ENCODE measurements at places on chromosomes 4 and X.

GRCh38 chrX:120408168-120408567 lies 46.3 kb downstream of the ATP1B4 start:
- no peak for DNase-seq

DNA sequence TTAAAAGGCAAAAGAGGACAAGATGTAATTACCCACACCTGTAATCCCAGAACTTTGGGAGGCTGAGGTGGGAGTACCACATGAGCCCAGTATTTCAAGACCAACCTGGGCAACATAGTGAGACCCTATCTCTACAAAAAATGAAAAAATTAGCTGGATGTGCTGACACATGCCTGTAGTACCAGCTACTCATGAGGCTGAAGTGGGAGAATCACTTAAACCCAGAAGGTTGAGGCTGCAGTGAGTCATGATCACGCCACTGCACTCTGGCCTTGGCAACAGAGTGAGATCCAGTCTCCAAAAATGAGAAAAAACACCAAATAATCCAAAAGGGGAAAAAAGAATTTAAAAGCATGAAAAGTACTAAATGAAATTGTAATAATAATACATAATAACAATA lies 30.8 kb downstream of the NR0B1 start:
- no peak for DNase-seq

DNA sequence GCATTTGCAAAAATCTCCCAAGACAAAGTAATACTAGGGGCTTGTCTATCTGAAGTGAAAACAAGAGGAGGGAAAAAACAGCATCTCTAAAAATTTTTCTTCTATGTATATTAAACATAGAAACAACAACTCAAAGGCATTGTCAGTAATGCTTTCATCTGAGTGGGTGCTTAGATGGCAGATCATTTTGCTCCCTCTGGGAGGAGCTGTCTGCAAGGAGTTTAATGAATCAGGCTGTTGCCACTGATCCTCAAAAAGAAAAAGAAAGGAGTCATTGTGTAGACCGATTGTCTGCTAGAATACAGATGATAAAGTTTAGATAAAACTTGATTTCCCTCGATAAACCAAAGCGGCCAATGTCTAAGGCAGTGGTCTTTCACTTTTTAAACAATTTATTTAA lies 49.7 kb upstream of the KLHL8 start:
- DNase-seq = no peak

DNA sequence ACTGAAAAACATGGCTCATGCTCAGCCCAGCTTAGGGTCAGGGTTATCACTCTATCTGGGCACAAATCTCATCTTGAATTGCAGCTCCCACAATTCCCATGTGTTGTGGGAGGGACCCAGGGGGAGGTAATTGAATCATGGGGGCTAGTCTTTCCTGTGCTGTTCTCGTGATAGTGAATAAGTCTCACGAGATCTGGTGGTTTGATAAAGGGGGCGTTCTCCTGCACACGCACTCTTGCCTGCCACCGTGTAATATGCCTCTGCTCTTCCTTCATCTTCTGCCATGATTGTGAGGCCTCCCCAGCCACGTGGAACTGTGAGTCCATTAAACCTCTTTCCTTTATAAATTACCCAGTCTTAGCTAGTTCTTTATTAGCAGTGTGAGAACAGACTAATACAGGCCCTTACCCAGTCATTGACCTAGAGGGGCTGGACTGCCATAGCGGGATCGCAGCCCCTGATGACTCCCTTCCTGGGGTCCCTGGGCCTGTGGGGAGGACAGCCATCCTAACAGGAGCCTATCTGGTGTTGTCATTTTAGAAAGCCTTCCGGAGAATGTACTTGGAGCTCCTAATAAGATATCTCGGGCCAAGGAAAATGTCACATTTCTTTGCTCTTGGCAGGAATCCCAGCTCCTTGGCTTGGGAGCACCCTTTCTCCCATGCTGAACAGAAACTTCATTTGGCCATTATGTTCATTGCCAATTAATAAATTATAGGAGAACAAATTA lies 112.6 kb downstream of the PHKA2 start:
- no peak for DNase-seq

GRCh38 chrX:136260776-136261175 lies 9.6 kb upstream of the MAP7D3 start:
- no peak for DNase-seq

DNA sequence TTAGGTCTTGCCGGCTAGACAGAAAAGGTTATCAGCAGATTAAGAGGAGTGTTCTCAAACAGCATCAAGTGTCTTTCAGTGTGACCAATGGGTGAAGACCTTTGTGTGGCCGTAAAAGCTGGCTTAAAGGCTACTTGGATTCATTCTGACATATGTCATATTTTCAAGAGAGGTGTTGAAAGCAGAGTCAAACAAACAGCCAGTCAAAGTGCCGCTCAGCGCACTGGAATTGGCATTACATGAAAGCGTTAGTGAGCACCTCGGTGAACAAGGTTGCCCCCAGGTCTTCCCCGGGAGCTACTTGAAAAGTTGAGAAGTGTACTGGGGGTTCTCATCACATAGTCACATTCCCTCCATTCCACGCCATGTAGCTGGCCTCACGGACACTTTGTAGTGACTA lies 148.9 kb downstream of the SOX3 start:
- no peak for DNase-seq

DNA sequence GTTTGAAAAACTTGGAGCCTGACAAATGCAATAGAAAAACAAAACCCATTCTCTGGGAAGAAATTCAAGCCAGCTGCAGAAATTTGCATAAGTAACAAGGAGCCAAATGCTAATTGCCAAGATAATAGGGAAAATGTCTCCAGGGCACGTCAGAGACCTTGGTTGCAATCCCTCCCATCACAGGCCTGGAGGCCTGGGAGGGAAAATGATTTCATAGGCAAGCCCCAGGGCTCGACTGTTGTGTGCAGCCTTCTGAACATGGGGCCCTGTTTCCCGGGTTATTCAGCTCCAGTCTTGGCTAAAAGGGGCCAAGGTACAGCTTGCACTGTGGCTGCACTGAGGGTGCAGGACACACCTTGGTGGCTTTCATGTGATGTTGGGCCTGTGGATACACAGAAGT lies 760.4 kb upstream of the PABPC4L start:
- no peak for DNase-seq

GRCh38 chr4:183638436-183638835 lies 20.5 kb downstream of the RWDD4 start:
- no peak for DNase-seq

DNA sequence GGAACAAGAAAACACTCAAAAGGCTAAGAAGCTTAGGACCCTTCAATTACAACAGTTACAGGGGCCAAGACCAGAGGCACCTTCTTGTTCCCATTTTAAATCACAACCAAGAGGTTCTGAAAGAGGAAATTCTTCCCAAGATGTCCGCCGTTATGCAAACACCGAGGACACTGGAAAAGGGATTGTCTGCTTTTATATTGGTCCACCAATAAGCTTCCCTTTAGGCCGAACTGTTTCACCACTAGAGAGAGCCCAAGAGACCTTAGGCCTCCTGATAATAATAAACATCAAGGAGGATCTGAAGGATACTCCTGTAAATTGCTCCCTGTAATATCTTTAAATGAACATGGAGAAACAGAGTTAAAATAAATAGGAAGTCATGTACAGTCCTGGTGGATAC lies 92.6 kb upstream of the NLRP2B start:
- DNase-seq = no peak

- no peak for DNase-seq
Measured at GRCh38 chrX:41692162-41692749, 3.5 kb downstream of the GPR34 start.

DNA sequence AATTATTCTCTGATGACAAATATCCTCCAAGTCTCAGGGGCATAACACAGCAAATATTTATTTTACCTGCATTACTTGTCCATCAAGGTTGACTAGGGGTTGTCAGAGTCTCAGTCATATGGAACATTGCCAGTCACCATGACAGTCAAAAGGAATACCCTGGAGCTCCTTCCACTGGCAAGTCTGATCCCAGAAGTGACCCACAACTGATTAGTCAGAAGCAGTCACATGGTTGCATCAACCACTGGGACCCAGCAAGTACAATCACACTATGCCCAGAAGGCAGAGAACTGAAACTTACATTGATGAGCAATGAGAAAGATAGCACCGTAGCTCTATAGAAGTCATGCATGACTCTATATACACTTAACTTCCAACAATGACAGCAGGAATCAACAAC lies 41.9 kb upstream of the SOD3 start:
- DNase-seq = no peak

DNA sequence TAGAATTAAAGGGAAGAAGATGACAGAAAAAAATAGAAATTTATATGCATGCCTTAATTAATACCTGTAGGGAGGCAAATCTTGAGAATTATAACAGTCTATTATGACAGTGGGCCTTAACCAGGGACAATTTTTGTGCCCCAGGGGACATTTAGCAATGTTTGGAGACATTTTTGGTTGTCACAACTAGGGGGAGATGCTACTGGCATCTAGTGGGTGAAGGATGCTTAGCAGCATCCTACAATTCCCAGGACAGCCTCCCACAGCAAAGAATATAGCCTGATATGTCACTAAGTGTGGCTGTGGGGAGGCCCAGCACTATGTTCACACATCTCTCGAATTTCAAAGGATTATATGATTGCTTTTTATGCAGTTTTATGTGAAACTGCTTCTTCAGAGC lies 10.5 kb downstream of the GPR82 start:
- no peak for DNase-seq

DNA sequence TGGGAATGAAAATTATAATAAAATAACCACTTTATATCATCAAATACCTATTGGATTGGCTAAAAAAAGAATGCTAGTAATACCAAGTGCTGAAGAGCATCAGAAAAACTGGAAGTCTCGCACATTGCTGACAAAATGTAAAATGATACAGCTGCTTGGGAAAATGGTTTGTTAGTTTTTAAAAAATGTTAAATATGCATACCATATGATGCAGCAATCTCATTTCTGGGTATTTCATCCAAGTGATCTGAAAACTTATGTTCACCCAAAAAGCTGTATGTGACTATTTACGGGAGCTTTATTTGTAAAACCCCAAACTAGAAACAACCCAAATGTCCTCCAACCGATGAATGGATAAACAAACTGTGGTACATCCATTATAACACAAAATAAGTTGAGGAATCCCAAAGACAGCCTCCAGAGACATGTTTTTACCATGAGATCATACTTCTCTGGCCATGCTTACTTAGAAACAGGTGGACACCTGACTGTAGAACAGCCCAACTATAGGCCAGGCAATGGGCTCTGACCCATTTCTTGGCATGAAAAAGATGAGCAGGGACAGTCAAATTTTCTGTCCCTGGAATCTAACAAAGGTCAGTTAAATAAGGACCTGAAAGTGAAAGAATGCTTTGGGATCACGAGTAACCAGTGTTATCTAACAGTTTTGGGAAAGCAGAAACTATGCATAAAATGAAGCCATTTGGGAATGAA lies 47.5 kb upstream of the FAM120C start:
- no peak for DNase-seq

DNA sequence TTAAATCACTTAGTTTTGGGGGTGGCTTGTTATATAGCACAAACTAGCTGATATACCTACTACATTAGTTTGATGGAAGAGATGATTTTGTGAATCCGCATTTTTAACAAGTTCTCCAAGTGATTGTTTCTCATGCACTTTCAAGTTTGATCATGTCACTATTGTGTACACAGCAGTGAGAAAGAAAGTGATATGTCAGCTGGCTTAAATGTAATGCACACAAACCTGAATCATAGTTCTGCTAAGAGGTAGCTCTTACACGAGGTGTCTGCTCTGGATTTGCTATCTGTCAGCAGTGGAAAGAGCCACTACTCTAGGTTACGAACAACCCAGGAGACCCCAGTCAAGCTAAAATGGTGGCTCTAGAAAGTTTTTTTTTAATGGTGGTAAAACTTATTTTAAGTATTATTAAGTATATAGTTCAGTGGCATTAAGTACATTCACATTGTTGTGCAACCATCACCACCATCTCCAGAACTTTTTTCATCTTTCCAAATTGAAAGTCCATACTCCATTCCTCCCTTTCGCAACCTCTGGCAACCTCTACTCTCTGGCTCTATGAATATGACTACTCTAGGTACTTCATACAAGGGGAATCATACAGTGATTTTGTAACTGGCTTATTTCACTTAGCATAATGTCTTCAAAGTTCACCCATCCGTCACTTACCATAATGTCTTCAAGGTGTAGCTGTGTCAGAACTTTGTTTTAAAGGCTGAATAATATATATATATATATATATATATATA lies 147.3 kb downstream of the HS6ST2 start:
- DNase-seq = no peak

- DNase-seq = no peak
Measured at GRCh38 chrX:23871905-23872546, 35.7 kb downstream of the APOO start.

- no peak for DNase-seq
Measured at GRCh38 chr4:83231620-83232076, 53.0 kb downstream of the COQ2 start.

DNA sequence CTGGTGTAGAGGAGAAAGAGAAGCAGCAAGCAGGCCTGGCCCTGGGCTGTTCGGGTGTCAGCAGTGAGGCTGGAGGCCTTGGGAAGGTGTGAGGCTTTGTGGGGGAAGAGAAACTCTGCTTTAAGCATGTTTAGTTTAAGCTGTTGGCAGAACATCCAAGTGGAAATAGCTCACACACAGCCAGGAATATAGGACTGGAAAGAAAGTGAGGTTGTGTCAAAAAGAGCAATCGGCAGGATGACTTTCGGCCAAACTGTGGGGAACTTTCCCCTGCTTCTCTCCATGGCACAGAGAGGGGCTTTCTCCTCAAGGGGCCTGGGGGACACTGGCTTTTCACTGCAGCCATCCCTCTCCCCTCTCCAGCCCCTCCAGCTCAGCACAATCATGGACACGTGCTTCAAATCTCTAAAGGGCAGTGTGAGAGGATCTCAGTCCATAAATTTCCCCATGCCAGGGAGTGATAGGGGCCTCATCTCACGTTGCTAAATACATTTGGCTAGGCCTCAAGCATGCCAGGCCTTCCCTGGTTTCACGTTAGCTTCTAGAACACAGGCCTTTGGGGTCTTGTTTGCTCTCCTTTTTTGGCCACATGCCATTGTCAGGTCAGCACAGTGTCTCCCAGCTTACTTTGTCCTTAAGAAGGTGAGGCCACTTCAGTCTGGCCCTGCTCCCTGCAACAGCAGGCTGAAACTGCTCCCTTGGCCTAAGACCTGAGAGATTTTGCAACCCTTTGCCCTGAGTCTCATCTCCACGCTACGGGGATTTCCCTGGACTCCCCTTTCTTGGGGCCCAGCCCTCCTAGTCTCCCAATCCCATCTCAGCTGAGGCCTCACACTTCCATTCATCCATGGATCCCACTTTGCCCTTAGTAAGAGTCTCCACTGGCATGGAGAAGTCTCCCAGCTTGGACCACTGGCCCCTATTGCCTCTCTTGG lies 8.3 kb upstream of the CITED1 start:
- DNase-seq = no peak

GRCh38 chr4:141637565-141637964 lies 1.2 kb downstream of the IL15 start:
- DNase-seq = no peak
